Activated CD4-positive, alpha-beta T cell treated with anti-CD3 and anti-CD28 coated beads for 1 hour (primary cell): ENCODE measurements at places on chromosomes 2 and 18.

GRCh38 chr2:172726172-172726735, 9.4 kb upstream of the RAPGEF4 start:
- no peak for DNase-seq

GRCh38 chr18:77341527-77342325, 92.1 kb downstream of the GALR1 start:
- DNase-seq: no peak

- DNase-seq: no peak
Observed at GRCh38 chr2:106944215-106944614, 58.2 kb upstream of the ST6GAL2 start.

- no peak for DNase-seq
Observed at GRCh38 chr2:231633241-231633976, 40.7 kb downstream of the TEX44 start.

DNA sequence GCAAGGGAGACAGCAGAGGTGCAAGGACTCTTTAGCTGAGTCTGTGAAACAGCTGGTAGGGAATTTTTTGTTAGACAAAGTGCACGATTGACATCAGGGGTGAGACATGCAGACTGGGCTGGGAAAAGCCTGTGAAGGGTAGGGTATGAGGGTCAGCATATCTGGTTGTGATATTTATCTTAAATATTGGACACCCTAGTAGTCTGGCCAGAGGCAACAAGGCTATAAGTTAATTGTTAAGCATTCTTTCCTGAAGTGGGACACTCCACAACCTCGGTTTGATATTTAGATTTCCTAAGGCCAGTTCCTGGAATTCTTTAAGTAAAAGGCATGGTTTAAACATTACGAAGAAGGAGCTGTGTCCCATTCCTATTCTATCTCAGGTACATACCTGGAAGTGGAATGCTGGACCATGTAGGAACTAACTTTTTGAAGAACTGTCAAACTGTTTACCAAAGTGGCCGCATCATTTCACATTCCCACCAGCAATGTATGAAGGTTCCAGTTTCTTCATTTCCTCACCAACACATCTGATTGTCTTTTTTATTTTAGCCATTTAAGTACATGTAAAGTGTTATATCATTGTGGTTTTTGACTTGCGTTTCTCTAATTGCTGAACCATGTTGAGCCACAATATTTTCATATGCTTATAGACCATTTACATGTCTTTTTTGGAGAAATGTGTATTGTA, 22.5 kb downstream of the EHBP1 start:
- no peak for DNase-seq

- no peak for DNase-seq
Observed at GRCh38 chr2:168138374-168138773, 109.0 kb downstream of the STK39 start.

DNA sequence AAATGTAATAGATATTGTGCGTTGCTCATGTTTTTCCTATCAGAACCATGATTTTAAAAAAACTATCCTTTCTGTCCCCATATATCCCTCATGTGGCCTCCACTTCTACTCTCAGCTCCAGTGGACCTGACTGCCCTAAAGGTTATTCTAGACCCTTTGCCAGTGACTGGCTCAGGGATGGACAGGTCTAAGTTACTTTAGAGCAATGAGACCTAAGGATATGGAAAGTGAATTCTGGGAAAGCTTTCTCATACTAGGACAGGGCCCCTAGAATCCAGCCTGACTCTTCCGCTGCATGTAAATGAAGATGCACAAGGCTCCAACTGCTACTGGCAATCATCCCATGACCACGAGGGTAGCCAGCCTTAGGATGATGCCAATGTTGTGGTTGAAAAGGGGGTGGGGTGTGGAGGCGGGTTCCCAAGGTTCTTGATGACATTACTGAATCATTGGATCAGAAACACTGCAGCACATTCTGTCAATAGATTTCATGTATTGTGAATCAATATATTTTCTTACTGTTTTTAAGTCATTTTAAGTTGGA, 21.3 kb downstream of the C2orf69 start:
- DNase-seq: no peak

- peak; percentile 20 for DNase-seq
Observed at GRCh38 chr2:152036611-152037469, 62.0 kb downstream of the CACNB4 start.

- DNase-seq: no peak
Observed at GRCh38 chr2:166057370-166058164, 70.3 kb downstream of the SCN1A start.

- DNase-seq: no peak
Observed at GRCh38 chr18:79754022-79754761, 43.5 kb upstream of the KCNG2 start.

DNA sequence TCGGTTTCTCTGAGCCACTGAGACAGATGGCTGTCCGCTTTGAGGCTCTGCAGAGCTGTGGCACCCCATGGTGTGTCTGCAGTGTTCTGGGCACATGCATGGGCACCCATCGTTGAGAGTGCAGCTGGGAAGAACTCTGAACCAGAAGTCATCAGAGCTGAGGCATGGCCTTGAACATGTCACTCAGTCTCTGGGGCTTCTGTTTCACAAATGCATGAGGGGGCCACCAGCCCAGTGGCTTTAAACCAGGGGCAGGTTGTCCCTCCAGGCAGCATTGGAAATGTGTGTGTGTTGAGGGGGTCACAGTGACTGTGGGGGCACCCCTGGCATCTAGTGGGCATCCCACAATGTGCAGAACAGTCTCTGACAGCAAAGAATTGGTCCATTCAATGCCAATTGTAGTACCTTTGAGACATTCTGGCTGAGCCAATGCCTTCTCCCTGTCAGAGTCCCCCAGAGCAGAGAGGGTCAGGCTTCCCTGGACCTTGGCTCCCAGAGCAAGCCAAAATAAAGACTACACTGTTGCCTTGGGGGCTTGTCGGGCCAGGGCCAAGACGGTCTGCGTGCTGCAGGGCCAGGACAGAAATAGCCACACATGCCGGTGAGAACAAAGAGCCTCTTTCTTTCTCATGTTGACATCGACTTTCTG, 9.3 kb upstream of the PSMD1 start:
- DNase-seq: no peak

DNA sequence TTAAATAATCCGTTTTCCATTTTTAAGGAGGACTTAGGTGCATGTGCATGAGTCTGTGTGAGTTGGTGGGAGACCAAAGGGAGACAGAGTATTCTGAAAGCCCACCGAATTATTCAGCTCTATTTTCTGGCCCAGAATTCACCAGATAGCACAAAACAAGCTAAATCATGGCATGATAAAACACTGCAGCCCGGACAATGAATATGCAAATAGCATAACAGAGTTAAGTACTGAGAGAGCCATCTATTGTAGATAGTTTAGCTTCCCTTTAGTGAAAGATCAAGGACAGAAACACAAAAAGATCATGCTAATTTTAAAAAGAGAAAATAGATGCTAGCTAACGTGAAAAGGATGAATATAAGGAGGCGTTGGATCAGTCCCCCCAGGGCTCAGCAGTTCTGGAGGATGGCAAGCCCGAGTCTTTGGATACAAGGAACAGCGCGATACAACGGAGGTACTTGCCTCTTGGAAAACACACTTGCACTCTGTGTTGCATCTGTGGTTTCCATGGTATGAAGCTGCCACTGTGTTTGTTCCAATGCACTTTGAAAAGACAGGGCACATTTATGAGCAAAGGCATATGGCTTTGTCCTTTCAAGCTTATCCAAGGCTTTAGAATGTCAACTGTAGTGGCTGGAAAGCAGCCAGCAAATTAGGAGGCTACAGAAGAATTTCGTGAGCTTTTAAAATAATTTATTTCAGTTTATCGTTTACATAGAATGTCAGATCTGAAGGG, 119.9 kb downstream of the LYPD1 start:
- no peak for DNase-seq

GRCh38 chr2:209661286-209661894, 110.2 kb upstream of the UNC80 start:
- no peak for DNase-seq

DNA sequence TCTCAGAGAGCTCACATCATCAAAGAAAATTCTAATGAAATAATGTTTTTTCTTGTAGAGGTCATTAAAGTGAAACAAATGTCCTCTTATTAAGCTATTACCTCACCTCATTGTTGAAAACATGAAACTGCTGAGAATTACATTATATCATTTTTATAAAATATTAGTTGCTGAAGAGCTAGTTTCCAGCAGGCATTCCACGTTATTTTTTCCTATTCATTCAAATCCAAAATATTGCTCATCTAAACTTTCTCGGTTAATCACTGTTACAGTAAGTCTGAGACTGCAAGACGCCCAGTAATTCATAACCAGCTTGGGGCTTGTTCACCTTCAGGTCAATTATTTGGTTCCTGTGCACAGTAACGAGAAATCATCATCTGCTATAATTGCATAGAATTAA, 138.5 kb upstream of the RASGRP3 start:
- no peak for DNase-seq

DNA sequence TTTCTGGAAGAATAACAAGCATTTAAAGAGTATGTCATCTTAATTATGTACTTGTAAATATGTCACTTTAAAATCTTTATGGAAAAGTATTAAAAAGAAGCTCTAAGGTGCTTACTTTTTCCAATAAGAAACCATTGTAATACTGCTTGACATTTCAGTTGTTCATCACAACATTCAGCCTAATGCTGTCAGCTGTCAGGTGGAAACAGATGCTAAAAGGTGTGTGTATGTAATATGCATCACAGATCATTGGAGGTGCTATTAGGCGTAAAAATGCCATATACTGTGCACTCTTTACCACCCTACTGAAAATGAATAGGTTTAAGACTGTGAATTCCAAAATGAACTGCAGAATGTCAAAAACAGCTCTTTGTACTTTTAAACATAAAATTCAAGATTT, 40.3 kb downstream of the METTL8 start:
- no peak for DNase-seq
